ENCODE measurements at places on chromosomes 16 and 17. TPM values are rescaled to one million over a fixed set of nuclear protein-coding genes. Genes with fewer than 3 reads are reported as not detected.

- DNase-seq = no peak
Measured at GRCh38 chr17:34204402-34204801, 50.7 kb upstream of the CCL2 start.

The ARSG gene
- 3.6 TPM for total RNA-seq

DNA sequence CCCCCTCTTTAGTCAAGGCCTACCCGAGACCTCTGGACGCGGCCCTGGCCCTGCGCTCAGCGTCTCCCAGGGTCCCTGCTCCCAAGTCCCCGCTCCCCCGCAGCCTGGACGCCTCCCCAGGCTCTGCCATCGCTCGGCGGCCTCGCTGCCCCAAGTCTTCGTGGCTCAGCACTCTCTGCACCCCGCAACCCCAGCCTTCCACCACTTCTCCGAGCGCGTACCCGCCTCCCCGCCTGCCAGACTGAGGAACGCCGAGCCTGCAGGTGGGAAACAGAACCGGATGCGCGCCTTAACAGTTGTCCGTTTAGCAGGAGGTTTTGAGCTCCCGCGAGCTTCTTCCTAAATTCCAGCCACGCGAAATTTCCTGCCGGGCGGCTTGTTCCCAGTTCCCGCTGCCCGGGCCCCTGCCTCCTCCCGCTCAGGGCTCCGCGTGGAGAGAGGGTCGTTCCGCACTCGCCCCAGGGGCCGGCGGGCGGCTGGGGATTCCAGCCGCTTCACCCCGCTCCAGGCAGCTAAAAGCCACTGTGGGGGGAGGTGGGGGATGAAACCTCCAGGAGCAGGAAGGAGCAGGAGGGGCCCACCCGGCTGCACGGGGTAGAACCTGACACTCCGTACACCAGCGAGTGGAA lies 87.7 kb downstream of the KCNJ12 start:
- DNase-seq = no peak

GRCh38 chr16:15811481-15812400 lies 45.1 kb downstream of the MYH11 start:
- no peak for DNase-seq

DNA sequence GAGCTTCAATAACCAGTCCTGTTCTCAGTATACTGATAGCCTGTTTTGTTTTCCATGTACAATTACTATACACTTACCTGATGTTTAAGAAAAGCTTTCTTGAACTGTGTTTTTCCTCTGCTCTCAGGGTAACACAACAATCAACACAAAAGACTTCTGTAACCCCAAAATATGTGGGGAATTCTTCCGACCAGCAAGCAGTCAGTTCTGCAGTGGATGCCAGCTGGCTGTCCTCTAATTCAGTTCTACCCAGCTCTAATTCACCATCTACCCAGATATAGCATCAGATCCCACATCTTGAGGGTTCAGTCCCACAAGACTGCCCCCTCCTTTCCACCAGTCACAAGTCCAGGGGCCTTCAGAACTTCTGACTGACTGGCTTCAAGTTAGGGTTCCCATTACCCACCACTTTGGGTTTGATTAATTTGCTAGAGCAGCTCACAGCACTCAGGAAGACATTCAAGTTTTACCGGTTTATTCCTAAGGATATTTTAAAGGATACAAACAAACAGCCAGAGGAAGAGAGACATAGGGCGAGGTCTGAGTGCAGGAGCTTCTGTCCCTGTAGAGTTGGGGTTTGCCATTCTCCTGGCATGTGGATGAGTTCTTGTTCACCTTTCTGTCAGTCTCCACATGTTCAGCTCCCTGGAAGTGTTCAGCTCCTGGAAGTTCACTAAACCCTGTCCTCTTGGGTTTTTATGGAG lies 178.2 kb downstream of the CHD9 start:
- no peak for DNase-seq

The ZKSCAN2 gene
- 7.2 TPM for total RNA-seq

Measured in glomerular endothelial cell (primary cell).